ENCODE measurements at places on chromosomes 3 and 15.
A peak's percentile ranks its signal among the peaks of the same experiment; 100 is the strongest.

DNA sequence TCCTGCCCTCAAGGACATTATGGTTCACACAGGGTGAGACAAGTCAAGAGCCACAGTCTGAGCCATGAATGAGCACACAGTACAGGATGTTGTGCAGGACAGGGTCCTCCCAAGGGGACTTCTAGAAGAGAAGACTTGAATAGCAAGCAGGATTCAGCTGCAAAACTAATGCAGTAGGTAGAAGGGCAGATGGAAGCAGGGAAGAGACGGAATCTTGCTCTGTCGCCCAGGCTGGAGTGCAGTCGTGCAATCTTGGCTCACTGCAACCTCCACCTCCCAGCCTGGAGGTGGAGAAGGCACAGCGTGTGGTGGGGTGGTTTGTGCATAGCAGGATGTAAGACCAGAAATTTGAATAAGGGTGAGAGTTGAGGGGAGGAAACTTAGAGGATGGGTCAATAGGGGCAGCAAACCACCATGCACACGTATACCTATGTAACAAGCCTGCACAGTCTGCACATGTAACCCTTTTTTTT lies 8.0 kb downstream of the BCL2L10 start:
- no peak for DNase-seq

- no peak for DNase-seq
Measured at GRCh38 chr3:54949491-54950044, 21.7 kb upstream of the LRTM1 start.

GRCh38 chr15:32646291-32646690 lies 4.8 kb downstream of the SCG5 start:
- no peak for DNase-seq

DNA sequence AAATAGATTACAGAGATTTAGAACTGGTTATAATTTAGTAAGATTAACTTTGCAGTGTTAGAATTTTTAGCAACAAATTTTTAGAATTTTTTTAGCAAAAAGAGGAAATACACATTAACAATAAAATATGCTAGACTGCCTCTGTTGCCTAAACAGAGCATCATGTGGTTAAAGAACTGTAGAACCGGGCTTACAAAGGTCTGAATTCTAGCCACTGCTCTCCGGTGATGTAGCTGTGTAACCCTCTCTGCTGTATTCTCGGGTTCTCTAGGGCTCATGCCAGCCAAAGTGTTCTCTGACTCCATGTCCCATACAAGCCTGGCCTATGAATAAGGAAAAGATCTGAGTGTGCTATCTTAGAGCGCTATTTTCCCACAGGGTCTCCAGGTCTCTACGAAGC lies 2.9 kb upstream of the P2RY12 start:
- DNase-seq: no peak

- DNase-seq: no peak
Measured at GRCh38 chr3:195010551-195011100, 260.3 kb downstream of the XXYLT1 start.

GRCh38 chr3:129358772-129359371 lies 69.6 kb downstream of the EFCAB12 start:
- no peak for DNase-seq

DNA sequence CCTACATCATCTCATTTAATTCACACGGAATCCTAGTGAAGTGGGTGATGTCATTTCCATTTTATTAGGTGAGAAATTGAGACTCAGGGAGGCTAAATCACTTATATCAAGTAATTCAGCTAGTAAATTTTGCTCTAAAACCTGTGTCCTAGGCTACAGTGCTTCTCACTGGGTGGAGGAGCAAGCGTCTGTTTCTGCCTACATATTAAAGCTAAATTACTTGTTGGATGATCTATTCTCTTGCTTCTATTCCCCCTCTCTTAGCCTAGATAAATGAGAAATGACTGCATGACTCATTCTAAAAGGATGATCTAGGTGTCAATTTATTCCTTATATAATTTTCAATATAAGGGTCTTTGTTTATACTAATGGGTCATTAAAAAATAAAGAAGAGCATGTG lies 37.8 kb upstream of the RBP1 start:
- DNase-seq: no peak

DNA sequence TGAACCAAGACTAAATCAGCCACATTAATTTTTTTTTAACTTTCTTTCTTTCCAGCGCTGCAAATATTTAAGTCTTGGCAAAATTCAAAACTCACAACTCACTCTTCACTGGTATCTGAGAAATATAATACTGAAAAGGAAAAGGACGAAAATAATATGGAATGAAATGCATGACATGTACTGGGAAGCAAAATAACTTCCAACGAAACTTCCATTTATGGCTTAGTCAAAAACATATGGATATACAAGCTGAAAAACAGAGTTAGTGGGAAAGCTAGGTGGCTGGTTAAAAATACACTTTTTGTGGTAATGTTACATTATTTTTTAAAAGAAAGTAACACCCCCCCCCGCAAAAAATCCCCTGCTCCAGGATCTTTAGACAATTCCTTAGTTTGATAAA lies 86.1 kb downstream of the TM4SF4 start:
- DNase-seq: no peak

DNA sequence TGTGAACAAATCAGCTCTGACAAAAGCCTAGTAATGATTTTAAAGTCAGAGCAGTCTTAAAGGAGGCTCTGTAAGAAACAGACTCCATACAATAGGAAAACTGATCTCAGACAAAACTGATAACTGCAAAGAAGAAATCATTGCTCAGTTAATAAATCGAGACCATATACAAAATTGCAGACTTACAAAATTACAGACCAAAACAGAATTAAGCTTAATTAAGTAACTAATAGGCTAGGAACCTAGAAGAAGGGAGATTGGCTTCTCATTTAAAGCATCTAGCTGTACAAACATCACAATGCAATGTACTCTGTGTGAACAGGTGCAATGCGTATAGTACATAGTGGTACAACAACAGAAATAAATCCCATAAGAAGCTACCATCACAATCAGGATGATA lies 46.3 kb downstream of the ZBTB20 start:
- no peak for DNase-seq

- no peak for DNase-seq
Measured at GRCh38 chr3:12653747-12654146, 10.2 kb downstream of the RAF1 start.

GRCh38 chr15:84398763-84399701 lies 163.5 kb downstream of the GOLGA6L4 start:
- DNase-seq: no peak

DNA sequence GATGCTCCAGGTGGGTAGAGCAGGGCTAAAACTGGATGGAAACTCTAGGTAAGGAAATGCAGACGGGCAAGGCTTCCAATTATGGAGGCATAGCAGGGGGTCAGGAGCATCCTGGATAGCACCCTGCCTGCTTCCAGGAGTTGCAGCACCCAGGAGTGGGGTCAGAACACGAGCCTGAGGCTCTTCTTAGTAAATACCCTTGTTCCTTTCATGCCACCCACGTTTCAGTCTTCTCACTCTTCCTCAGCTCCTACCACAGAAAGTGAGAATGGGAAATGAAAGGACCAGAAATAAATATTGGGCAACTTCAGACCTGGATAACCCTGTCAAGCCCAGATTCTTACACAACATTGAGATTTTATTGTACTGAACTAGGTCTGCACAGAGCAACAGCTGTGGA lies 16.4 kb downstream of the CCR1 start:
- no peak for DNase-seq

DNA sequence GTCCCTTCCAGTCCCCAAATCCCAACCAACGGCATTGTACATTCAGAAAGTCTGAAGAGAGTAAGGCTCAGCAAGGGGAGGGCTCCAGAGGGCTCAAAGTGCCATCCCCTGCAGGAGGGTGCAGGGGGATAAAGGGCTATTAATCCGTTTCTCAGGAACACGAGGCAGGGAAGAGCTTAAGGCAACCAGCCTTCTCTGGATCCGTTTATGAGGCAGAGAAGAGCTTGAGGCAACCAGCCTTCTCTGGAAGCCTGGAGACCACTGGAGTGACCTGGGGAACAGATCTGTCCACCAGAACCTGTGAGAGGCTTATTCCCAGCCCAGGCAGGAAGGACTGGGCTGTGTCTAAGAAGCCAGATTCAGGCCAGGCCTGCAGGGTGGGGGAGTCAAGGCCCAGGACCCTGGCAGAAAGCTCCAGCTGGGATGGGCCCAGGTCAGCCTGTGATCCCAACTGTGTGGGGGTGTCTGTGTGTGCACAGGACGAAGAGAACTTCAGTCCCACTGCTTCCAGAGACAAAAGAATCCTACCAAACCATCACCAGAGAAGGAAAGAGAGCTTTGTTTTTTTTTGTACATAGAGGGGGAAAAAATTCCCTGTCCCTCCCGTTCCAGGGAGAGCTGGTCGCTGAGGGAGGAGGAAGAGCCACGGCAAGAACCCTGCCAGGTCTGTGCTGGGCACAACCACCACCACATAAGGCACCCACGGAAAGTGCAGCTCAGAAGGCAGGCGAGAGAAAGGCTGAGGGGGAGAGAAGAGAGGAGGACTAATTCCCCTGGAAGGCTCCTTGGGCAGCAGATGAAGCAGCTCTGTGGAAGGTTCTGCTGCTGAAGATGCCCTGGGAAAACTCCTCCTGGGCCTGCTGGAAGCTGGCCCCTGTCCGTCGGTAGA lies 1.6 kb upstream of the ULK3 start:
- DNase-seq: peak; percentile 19

DNA sequence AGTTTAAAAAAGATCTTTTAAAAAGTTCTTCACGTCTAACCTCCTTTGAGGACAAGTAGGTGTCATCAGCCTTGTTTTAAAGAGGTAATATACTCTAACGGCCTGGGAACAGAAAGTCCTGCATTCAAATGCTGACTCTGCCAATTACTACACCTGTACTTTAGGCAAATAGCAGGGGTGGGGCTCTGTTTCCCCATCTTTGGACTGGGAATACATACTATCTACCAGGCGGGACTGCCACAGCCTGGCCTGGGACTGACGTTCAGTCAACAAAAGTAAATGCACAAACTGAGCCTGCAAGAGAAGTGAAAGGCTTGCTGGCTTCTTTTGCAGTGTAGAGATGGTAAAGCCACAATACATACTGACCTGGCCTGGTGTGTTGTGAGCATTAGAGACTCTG lies 107.6 kb upstream of the SPATA12 start:
- no peak for DNase-seq

- DNase-seq: no peak
Measured at GRCh38 chr3:126269354-126269753, 87.9 kb downstream of the KLF15 start.

DNA sequence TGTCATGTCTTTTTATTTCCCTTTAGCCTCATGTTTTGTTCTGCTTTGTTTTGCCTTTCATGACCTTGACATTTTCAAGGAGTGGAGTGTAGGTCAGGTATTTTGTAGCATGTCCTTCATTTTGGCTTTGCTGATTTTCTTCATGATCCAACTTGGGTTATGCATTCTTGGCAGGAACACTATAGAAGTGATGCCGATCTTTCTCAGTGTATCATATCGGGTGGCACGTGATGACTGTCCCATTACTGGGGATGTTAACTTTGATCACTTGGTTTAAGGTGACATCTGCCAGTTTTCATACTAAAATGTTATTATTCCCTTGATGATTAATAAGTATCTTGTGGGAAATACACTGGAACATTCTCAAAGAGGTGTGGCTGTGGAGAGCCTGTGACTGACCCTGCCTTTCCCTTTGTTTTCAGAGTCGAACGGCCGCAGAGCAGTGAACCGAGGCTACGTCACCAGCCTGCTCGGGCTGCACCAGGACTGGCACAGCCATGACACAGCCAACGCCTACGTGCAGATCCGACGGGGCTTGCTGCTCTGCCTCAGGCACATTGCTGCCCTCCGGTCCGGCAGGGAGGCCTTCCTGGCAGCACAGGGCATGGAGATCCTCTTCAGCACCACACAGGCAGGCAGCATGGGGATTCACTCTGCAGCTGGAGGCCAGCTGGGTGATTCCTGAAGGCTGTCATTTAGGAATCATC lies 167.7 kb downstream of the AGBL1 start:
- no peak for DNase-seq

- DNase-seq: no peak
Measured at GRCh38 chr3:196981657-196982056, 13.0 kb upstream of the PIGZ start.

GRCh38 chr15:41573396-41573795 lies 14.4 kb downstream of the TYRO3 start:
- no peak for DNase-seq

GRCh38 chr15:72781631-72782030 lies 1.9 kb downstream of the ADPGK start:
- DNase-seq: no peak

GRCh38 chr3:42851228-42851834 lies 24.3 kb downstream of the CYP8B1 start:
- no peak for DNase-seq

DNA sequence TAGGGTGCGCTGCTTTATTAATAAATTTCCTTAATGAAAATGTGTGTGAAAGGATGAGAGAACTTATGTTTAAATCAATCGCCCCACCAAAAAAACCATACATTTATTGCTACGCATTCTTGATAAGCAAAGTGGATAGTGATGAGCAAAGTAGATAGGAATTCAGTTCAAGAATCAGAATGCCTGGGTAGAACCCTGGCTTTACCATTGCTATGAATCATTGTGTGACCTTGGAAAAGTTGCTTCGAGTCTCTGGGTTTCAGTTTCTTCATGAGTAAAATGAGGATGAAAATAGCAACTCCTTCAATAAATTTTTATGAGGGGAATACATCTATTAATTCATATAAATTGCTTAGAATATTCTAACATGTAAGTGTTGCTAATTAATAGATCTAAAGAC lies 2.6 kb upstream of the ALCAM start:
- no peak for DNase-seq

DNA sequence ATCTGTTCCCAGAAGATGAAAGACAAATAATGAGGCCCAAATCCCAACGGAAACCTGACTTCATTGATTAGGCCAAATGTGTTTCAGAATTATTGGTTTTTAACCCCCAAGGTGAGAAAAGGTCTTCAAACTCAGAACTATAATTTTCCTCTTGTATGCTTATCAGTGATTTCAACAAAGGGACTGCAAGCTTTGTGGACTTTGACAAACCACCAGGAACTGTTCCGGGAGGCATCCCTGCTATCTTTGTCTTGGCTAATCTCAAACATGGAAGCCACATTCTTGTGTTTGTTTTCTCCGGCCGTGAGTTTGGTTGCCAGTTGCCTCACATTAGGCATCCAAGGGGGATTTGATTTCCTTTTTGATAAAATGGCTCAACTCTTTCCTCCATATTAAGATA lies 19.5 kb downstream of the ARHGEF3 start:
- no peak for DNase-seq

GRCh38 chr3:24336101-24336500 lies 158.5 kb downstream of the THRB start:
- no peak for DNase-seq

DNA sequence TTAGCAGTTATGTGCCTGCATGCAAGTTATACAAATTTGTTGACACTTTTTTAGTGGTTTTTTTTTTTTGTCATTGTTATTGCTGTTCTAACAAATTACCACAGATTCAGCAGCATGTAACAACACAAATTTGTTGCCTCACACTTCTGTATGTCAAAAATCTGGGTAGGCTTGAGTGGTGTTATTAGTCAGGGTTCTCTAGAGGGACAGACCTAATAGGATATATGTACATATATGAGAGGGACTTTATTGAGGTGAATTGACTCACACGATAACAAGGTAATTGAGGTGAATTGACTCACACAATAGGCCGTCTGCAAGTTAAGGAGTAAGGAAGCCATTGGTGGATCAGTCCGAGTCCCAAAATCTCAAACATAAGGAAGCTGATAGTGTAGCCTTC lies 15.0 kb upstream of the PLSCR1 start:
- DNase-seq: no peak

- DNase-seq: no peak
Measured at GRCh38 chr3:36866368-36866767, 78.5 kb downstream of the TRANK1 start.
